ENCODE measurements at places on chromosomes 5 and 9.

DNA sequence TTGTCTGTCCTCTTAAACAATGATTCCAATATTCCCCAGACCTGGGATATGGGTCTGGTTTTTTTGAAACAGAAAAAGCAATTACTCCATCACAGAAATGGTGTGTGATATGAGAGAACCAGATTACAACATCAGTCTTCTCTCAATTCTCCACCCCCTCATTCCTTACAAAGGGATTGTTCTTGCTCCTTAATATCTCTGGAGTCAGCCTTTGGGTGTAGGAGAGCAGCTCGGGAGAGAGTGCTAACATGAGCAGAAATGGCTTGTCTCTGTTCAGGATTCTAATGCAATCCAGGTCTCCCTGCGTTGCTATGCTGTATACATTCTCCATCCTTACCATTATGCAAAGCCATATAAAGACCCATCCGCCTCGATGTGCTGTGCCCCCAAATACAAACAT is 32.7 kb downstream of the ZFAND5 start:
- DNase-seq, result no peak

DNA sequence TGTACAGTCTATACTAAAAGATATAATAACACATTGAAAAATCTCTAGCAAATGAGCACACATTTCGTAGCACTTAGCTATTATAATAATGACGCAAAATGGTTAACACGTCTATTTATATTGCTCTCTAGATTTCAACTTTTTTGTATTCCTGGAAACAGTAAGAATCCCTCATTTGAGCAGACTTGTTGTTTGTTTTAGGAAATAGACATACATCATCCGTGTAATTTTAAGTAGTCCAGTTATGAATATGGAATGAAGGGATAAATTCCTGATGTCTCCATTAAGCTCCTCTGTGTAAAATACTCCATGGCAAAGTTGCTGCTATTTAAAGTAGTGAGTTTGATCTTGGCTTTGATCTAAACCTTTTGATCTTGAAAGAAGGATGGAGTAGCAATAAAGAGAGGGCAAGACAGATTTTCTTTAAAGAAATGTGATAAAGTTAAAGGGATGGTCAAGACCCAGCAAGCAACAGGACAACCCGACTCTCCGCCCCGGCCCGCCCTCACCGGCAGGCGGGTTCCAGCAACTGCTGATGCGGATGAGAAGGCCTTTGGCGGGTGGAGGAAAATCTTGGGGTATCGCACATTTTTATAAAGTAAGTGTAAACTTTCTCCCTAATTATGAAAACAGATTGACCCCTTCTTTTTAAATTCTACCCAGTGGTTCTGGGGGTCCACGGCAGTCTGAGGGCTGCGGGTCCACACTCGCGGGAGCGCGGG is 277.4 kb downstream of the AOPEP start:
- peak; percentile 74 for DNase-seq

DNA sequence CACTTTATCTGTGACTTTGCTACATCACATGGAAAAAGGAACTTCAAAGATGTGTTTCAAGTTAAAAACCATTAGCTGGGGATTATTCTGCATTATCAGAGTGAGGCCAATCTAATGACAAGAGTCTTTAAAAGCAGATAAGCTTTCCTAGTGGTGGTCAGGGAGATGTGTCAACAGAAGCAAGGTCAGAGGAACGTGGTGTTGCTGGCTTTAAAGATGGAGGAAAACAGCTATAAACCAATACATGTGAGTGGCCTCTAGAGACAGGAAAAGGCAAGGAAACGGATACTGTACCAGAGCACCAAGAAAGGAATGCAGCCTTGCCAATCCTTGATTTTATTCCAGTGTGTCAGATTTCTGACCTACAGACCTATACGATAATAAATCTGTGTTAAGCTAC is 204.2 kb downstream of the TAF11L14 start:
- no peak for DNase-seq

DNA sequence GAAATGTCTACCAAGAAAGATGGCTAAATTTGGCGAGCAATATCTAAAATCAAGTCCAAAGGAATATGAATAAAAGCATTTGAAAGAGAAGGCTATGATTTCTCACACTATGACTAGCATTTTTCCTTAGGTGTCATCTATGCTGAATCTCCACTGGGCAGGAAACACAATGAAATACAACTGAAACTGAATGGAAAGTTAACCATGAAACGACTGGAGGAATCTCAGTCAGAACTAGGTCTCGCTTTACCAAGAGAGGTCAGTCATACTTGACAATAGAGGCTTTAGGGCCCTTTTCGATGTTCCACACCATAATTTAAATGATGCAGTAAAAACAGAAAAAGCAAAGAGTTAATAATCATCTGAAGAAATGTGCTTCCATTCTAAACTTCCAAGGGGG is 339.0 kb downstream of the PDE4D start:
- DNase-seq, result no peak

- DNase-seq, result no peak
Observed at GRCh38 chr5:24235946-24236345, 408.8 kb downstream of the CDH10 start.

DNA sequence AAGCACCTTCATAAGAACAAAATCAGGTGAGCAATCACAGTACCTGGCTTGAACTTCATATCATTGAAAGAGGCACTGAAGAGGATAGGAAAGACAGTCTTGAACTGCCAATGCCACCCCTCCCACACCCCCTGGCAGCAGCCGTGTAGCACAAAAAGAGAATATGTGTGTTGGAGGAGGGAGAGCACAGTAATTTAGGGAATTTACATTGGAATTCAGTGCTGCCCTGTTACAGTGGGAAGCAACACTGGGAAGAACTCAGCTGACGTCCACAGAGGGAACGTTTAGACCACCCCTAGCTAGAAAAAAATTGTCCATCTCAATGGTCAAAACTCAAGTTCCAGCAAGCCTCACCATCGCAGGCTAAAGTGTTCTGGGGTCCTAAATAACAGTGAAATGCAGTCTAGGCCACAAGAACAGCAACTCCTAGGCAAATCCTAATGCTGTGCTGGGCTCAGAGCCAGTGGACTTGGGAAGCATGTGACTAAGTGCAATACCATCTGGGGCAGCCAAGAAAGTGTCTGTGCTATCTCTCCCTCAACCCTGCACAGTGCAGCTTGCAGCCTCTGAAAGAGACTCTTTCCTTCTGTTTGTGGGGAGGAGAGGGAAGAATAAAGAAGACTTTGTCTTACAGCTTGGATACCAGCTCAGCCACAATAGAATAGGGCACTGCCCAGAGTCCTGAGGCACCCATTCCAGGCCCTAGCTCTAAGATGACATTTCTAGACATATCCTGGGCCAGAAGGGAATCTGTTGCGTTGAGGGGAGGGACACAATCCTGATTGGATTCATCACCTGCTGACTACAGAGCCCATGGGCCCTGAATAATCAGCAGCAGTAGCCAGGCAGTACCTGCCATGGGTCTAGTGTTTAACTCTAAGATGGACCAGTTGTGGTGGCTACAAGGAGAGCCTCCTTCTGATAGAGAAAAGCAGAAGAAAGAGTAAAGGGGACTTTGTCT is 62.1 kb upstream of the VLDLR start:
- DNase-seq, result no peak

- DNase-seq, result no peak
Observed at GRCh38 chr9:30670805-30671562, 1713.5 kb upstream of the ACO1 start.

GRCh38 chr9:36156116-36156515 is 13.1 kb upstream of the CCIN start:
- DNase-seq, result no peak

DNA sequence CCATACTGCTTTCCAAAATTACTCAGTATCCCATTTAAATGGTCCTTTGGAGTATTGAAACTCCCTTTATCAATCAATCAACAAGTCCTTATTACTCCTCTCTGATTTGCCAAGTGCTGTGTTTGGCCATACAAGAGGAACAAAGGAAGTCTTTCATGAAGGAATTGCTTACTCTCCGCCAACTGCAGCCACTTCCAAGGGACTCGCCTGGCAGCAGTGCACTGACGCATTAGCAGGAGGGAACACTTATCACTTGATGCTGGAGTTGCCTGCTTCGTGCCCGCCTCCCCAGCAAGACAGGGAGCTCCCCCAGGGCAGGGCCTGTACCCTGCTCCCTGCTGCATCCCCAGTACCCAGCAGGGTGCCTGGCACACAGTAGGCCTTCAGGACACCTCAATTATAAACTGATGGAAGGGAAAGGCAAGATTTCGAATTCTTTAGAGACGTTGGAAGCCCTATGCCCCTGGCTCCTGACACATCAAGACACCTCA is 97.9 kb downstream of the CRB2 start:
- DNase-seq, result no peak

DNA sequence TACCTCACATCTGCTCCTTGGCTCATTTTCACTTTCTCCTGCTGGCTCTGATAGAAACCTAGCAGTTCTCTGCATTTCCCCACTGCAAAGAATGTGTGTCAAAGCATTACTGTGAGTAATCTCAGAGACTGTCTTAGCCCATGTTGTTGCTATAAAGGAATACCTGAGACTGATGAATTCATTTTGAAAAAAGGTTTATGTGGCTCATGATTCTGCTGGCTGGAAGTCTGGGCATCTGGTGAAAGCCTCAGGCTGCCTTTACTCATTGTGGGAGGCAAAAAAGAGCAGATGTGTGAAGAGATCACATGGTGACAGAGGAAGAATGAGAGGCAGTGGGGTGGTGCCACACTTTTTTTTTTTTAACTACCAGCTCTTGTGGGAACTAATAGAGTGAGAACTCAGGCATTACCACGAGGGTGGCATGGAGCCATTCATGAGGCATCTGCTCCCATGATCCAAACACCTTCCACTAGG is 191.6 kb upstream of the CTNND2 start:
- DNase-seq, result no peak

DNA sequence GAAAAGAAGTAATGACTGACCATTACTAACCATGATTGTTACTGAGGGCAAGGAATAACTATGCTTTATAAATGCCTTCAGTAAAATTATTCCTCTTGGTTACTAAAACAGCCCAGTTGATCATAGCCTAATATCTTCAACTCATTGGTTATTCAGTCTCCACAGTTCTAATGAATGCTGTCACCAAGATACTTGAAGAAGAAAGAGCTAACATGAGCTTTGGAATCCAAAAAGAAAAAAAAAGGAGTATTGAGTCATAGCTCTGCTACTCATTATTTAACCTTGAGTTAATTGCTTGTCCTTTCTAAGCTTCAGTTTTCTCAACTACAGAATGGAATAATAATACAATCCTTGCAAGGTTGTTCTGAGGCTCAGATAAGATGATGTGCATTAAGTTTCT is 187.7 kb downstream of the BRINP1 start:
- DNase-seq, result no peak

- no peak for DNase-seq
Observed at GRCh38 chr9:112132356-112132755, 42.7 kb downstream of the SUSD1 start.

DNA sequence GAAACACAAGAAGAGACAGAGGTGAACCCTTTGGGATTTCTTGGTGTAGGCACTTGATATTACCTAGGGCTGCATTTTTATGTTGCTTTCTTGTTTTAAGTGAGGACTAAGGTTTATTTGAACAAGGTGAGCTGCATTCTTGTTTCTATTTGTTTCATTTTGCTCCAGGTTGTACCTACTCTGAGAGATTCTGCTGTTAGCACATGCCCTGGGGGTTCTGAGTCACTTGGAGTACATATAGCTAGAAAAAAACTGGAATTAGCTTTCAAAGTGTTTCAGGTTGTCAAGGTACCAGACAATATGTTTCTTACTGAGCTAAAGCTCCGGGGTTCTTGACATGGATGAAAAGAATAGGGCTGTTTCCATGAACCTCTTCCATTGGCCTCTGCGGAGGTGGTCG is 299.4 kb downstream of the ICE1 start:
- no peak for DNase-seq

- DNase-seq, result no peak
Observed at GRCh38 chr5:68709239-68709638, 384.6 kb upstream of the SLC30A5 start.

DNA sequence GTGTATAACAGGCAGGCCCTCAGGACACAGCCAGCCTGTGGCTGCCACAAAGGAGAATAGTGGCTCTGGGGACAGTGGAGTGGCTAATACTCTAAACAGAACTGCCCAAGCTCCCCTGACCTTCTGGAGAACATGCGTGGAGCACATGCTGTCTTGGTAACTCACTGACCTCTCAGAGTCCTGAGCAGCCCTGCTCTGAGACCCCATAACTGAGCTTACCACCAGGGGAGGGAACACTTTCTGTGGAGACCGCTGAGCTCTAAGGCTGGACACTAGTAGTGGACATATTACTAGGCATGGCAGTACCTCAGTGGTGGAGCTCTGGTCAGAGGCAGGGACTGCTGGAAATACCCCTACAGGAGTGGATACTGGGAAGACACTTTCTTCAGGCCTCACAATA is 60.2 kb upstream of the SPTLC1 start:
- no peak for DNase-seq

DNA sequence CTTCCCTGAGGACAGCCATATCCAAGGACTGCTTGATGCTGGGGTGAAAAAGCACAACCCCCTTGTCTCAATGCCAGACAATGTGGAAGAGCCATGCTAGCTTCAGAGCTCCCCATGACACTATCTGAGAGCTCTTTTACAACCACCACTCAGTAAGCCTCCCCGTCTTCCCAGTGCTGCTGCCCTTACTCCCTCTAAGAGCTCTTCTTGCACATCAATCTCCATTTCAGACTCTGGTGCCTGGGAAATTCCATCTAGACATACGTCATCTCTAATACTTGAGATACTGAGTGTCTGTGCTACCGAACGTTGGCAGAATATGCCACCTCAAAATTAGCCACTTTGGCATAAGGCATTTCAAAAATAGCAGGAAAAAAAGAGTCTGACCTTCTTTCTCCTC is 94.5 kb downstream of the EDIL3 start:
- no peak for DNase-seq
